ENCODE measurements at places on chromosomes 2 and 18.
A peak's percentile ranks its signal among the peaks of the same experiment; 100 is the strongest.

- DNase-seq, result no peak
Measured at GRCh38 chr18:74734013-74734444, 136.4 kb downstream of the ZNF407 start.

- no peak for DNase-seq
Measured at GRCh38 chr2:29246383-29247300, 131.4 kb downstream of the CLIP4 start.

DNA sequence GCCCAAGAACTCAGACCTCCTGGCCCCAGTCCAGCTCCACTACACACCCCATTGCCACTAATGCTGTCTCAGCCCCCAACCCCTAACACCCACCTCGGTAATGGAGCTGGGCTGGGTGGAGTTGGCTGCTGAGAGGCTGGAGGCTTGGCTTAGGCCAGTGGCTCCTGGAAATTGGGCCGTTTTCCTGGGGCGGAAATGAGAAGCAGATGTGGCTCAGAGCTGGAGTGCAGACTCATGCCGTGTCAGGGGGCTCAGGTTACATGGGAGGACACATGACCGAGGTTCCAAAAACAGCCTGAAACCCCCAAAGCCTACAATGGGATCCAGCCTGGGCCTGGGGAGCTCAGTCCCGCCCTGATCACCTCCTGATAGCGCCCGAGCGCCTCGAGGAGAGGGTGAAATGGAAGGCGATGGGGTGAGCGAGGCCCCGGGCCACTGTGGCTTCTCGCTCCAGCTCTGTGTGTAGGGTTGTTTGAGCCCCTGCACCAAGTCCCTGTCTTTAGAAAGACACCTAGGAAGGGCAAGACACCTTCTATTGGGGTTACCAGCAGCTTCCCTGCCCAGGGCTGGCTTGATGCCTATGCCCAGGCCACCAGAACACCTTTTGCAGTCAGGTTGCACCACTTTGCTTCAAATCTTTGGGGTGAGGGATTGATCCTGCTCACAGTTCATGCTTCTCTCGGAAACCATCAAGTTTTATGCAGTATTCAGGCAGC lies 175.7 kb upstream of the HAAO start:
- DNase-seq, result no peak

DNA sequence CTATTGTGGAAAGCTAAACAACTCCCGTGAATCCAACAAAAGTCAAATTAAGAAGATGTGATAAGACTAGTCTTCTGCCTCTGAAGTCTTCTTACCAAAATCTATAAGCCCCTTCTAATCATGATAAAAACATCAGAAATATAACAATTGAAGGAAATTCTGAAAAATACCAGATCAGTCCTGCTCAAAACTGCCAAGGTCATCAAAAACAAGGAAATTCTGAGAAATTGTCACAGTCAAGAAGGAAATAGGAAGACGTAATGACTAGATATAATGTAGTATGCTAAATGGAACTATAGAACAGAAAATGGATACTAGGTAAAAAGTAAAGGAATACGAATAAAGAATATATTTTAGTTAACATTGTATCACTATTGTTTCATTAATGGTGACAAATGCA lies 314.0 kb downstream of the TMX3 start:
- DNase-seq, result no peak

- DNase-seq, result no peak
Measured at GRCh38 chr2:189363559-189363958, 77.7 kb upstream of the WDR75 start.

DNA sequence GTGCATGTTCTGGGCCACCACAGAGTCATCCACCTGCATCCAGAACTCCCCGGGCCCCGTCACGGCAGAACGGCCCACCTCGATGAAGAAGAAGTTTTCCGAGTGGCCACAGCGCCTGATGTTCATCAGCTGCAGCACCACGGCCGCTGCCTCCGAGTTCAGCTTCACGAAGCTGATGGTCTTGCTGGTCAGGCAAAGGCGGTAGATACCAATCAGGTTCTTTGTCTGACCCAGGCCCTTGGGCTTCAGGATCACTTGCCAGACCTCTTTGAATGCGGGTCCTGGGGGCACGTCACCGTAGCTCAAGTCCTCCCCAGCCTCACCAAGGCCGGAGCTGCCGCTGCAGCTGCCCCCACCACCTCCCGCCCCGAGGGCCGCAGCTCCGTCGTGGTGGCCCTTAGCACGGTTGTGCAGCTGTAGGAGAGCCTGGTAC lies 1.6 kb downstream of the IRS1 start:
- no peak for DNase-seq

DNA sequence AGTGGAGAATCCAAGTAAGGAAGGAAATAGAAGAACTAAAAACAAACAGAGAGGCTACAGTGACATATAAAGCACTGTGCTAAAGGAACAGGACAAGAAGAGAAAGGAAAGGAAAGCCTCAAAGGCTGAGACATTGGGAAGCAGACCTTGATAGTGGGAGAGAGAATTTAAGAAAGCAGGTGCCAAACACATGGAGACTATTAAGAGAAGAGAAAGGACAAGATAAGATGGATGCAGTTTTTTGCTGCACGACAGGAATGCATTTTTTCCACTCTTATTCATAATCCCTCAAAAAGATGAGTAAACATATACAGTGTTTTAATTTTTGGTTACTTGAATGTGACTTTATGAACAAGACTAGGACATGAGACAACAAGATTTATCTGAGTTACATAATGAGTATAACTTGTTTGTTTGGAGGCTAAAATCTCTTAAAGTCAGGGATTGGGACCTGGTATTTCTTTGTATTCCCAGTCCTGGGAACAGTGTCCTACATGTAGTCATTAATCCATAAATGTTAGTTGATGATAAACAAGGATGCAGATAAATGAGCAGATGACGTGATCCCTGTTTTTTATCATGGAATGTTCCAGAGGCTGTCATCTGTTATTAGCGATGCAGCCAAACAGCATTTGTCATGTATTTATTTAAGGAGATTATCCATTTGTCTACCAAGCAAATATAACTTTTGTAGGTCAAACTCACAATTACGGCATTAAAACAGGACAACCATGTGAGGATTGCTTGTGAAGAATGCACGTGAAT lies 141.7 kb downstream of the DNER start:
- DNase-seq, result no peak

DNA sequence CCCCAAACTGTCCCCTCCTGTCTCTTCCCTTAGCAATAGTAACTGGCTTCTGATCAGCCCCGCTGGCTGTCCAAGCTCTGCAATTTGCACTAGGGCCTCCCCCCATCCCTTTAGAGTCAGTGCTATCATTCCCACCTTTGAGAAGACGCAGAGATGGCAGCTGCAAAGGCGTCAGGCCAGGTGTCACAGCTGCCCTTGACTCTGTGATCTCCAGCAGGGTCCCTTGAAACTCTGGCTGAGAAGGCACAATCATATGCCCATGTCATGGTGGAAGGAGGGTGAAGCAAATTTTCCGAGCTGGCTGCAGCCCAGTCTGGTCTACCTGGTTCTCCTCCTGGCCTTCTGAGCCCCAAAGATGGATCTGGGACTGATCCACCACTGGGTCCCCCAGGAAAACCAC lies 49.2 kb upstream of the TEX51 start:
- DNase-seq, result no peak

DNA sequence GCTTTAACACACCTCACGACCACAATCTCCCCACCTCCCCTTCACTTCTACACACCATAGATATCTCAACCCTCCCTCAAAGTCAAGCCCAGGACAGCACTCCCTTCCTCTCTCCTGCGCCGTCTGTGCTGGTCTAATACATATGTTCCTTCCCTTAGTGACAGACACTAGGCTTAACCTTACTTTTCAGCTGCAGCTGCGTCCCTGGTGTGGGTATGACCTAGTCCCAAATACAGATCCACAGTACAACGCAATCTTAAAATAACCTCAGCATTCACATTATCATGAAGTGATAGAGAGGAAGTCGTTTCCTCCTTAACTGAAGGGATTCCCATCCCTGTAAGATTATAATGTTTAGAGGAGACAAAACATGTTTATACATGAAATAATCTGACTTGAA lies 192.7 kb upstream of the TANK start:
- no peak for DNase-seq

GRCh38 chr18:60649842-60650536 lies 277.4 kb upstream of the MC4R start:
- no peak for DNase-seq

DNA sequence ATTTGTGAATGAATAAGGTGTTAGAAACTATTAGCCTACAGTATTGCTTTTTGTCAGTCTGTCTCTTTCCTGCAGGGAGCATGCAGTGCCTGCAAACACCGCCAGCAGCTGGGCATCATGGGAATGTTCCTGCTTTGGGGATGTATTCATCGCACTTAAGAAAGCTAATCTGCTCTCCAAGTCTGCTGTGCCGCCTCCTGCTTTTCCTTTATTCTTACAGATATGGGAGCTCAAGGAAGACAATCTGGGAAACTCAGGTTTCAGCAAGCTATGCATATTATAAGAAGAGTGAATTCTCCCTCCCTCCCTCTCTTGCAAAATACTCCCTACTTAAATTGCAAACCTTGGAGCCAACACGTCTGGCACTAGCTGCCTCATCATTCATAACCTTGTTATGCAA lies 479.2 kb upstream of the ACVR2A start:
- no peak for DNase-seq

- DNase-seq, result no peak
Measured at GRCh38 chr18:62017618-62018017, 124.8 kb upstream of the RNF152 start.

- no peak for DNase-seq
Measured at GRCh38 chr2:39805936-39806608, 27.0 kb upstream of the THUMPD2 start.

DNA sequence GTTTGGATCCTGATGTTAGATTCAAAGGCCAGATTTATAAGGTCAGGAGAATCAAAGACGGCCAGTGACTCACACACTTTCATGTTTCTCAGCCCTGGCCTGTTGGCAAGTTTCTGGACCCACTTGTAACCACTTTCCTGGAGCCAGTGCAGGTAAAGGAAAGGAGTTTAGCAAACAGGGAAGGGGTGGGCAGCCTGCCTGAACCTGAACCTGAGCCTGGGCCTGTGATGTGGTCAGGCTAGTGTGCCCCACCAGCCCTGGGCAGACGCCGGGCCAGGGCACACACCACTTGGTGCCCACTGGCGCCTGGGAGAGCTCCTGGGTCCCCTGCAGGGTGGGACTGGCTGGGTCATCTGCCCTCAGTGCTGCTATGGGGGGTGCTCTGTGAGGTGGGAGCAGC lies 100.5 kb upstream of the SPRED2 start:
- DNase-seq, result no peak

DNA sequence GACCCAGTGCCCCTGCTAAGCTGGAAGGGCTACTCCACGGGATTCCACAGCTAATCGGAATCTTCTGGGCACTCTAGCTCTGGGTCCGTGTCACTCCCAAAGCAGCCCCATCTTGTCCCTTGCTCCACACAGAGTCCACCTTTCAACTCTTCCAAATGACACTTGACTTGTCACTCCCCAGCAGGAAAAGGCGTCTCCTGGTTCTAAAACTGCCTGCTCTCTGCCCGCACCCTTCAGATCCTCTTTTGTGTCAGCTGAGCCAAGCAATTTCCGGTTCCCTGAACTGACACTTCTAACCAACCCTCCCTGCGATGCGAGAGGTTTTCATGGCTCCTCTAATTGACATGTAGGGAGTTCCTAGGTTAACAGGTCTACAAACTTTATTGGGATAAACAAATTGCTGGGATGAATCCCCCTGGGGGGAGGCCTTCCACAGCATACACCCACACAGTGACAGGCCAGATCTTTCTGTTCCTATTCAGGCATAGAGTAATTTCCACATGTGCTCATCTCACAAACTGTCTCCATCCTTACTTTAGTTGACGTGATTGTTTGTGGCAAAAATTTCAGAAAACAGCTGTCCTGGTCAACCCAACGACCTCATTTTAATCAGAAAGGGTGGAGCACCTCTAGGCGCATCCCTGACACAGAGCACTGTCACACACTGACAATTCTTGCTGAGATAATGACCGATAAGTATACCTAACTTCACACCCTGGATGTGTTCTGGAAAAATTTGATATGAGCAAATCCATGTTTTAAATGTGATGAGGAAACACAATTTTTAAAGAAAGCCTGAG lies 104.9 kb downstream of the RBMS1 start:
- DNase-seq, result peak; percentile 14

DNA sequence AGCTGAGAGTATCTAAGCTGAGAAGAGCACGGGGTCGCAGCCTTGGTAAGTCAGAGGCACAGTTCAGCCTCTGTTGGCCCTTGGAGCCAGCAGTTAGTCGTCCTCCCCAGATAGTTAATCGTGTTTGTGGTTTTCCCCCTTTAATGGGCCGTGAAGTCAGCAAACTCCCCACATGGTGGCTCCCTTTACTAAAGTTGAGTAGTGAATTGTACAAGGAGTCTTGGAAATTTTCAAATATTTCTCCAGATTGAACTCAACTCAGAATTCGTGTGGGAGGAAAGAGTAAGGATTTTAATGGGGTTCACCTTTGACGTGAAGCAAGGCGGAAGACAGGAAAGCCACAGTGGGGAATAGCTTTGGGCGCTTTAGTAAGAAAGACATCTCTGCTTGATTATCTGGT lies 2.4 kb upstream of the ADCYAP1 start:
- DNase-seq, result no peak

- no peak for DNase-seq
Measured at GRCh38 chr2:179331061-179331460, 66.4 kb upstream of the SESTD1 start.

DNA sequence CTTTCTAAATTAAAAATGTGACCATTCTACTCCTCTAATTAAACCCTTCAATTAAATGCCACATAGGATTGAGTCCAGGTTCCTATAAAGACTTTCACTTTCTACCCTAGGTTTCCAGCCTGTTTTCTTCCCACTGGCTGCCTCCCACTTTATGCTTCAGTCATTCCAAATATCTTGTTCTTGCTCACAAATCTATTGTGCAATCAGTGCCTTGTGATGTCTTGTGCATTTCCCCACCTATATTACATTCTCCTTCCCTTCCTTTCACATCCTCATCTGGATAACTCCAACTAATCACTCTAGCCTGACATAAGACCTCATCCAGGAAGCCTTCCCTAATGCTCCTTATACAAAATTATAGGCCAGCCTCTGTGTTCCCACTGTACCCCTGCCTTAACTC lies 281.7 kb upstream of the LRATD1 start:
- DNase-seq, result no peak

DNA sequence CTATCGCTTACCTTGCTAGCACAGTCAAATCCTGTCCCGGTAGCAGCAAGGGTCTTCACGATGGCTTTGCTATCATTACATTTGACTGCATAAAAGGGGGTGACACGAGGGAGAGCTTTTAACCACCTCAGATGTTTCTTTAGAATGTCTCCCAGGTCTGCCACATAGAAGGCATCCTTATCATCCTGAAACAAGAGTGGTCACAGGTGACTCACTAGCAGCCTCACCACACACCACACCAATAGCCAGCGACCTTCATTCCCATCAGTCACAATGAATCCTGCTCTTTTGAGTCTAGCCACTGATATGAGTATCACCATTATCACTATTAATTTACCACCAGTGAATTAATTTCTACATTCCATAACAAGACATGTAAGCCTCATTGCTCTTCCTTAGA lies 3.7 kb downstream of the ODC1 start:
- DNase-seq, result no peak

DNA sequence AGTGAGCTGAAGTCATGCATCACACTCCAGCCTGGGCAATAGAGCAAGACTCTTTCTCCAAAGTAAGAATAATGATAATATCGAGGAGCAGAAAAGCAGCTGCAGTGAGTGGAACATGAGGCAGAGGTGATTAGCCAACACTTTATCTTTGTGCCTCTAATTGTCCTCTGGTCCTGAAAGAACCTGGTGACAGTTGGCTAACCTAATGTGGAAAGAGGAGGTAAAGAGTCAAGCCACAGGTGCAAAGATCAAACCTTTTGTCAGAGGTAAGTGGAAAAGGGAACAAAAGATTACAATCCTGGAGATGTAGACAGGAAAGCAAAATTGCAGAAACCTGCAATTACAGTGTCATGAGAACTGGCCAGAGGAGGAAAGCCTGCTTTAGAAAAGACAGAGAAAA lies 53.5 kb upstream of the LCLAT1 start:
- no peak for DNase-seq

All from activated T-helper 1 cell treated with Interleukin-2 at 50 U/mL for 16 hours (primary cell).